AG10803 (cell line): ENCODE measurements at places on chromosomes 16 and 17.

GRCh38 chr16:71287911-71288310 is 1.3 kb downstream of the CMTR2 start:
- no peak for DNase-seq

DNA sequence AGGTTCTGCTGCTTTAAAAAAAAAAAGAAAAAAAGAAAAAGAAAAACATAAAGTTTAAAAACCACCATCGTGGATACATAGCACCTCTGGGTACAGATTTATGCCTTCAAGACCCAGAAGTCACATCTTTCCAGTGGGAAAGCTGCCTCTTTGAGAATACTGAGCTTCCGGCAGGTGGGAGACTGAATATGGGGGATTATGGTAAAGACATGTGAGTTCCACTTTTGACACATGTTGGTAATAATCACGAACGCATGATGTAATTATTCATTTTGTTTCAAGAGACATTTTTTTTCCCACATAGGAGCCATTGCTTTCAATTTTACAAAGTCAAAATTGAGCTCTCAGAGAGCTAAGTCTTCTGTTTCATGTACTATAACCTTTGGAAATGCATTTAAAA is 229.7 kb upstream of the CDH5 start:
- no peak for DNase-seq

- DNase-seq = no peak
Measured at GRCh38 chr16:72286936-72287620, 115.1 kb upstream of the PMFBP1 start.

GRCh38 chr16:49365711-49366509 is 7.7 kb upstream of the C16orf78 start:
- no peak for DNase-seq

DNA sequence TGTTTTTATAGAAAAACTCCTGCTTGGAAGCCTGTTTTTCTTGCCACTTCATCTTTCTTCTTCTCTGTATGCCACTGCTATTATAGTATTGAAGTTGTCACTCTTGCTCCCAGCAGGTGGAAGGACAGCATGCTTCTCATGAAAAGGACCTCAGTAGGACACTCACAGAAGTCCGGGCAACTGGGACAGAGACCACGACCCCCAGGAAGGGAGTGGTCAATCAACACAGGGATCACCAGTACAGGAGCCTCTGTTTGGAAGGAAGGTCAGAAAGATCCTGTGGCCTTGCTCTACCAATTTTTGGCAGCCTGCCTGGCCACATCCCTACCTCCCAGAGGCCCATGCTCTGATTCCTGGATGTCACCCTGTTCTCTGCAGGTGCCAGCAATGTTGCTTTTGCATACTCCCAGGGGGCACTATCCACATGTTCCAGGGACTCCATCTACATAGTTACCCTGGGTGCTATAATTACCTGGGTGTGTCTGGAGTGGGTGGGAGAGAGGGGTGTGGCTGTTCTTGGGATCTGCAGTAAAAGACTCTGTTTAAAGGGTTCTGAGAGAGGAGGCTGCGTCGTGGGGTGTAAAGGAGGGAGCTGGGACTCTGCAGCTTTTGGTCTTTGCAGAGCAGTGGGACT is 13.7 kb upstream of the AKAP10 start:
- DNase-seq = no peak

- DNase-seq = peak; percentile 95
Measured at GRCh38 chr17:16217002-16217635, at the start of gene PIGL. Gene PIGL (plus strand): TSS chr17:16217210. CDS start chr17:16217227, 17 bp downstream.

GRCh38 chr17:64554028-64554637 is 47.4 kb downstream of the CEP95 start:
- no peak for DNase-seq

DNA sequence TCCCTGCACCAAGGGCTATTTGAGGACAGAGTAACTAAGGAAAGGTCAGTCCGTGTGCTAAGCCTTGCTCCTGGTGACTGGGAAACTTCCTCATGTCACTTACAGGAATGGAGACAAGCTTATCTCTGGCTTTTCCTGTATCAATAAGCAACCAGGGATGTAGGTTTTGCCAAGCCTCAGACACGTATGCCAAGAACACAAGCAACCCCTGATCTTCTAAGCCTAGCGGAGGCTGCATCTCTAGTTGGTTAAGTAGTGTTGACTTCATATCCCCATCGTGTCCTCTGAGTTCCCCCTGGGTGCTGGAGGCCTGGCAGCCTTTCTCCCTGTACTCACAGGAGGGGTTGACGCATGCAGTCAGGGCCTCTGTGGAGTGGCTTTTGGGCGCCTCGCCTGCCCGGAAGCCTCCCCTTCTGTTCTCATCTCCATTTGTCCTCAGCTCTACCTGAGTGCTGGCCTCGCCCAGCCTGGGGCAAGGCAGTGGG is 1.4 kb upstream of the C1QTNF1 start:
- DNase-seq = no peak

DNA sequence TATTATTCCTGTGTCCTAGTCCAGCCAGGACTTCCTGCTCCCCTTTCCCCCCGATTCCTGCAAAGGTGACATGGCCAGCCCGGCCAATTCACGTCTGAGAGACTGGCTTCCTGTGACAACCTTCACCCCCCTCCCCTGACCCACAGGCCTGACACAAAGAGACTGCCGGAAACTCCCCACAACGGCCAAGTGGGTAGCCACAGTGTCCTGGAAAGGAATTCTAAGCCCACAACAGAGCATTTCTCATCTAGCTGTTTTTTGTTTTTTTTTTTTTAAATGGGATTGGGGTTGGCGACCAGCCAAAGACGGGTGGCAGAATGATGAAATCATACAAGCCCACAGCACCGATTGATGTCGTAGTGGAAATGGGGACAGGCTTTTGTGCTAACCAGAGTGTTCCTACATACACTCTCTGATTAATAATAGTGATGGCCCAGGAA is 2.8 kb upstream of the XAF1 start:
- DNase-seq = peak; percentile 93

DNA sequence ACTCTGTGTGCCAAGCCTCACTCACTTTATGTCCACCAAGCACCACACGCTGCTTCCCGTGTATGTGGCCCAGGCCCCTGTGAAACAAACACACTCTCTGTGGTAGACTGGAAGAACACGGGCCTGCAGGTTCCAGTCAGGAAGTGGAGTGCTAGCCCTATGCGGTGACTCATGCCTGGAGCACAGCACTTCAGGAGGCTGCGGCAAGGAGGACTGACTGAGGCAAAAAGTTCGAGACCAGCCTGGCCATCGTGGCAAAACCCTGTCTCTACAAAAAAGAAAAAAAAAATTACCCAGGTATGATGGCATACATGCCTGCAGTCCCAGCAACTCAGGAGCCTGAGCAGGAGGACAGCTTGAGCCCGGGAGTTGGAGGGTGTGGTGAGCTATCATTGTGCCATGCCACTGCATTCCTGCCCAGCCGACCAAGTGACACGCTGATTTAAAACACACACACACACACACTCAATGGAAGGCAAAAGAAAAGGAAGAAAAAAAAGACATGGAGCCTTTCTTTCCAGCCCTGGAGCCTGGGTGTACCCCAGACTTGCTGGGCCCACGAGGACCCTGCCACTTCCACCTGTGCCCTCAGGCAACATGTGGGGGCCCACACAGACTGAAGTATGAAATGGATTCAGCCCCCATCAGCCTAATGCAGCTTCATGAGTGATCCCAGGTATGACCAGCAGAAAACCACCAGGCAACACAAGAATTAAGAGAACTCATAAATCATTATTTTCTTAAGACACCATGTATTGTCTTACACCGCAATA is 126.6 kb downstream of the ANKRD11 start:
- DNase-seq = peak; percentile 68

GRCh38 chr16:86911437-86911958 is 333.1 kb downstream of the FOXL1 start:
- DNase-seq = no peak

GRCh38 chr16:65671071-65671470 is 549.2 kb upstream of the CDH11 start:
- DNase-seq = no peak

- DNase-seq = peak; percentile 54
Measured at GRCh38 chr16:73058221-73058615, 10.3 kb upstream of the ZFHX3 start.

DNA sequence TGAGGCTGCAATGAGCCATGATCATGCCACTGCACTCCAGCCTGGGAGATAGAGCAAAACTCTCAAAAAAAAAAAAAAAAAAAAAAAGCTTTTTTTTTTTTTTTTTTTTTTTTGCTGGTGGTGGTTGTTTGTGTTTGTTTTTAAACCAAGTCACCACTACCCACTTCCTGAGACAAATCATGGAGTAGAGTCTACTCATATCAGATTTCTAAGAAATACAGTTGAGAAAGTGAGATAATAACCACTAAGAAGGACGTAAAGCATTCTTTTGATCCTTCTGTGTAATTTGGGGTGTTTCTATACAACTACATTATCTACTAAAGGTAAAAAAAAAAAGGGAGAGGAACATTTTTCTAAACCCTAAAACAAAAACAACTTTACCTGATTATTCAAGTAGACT is 38.0 kb downstream of the AXIN2 start:
- no peak for DNase-seq

GRCh38 chr17:59914274-59914854 is 21.4 kb downstream of the RPS6KB1 start:
- peak; percentile 62 for DNase-seq

DNA sequence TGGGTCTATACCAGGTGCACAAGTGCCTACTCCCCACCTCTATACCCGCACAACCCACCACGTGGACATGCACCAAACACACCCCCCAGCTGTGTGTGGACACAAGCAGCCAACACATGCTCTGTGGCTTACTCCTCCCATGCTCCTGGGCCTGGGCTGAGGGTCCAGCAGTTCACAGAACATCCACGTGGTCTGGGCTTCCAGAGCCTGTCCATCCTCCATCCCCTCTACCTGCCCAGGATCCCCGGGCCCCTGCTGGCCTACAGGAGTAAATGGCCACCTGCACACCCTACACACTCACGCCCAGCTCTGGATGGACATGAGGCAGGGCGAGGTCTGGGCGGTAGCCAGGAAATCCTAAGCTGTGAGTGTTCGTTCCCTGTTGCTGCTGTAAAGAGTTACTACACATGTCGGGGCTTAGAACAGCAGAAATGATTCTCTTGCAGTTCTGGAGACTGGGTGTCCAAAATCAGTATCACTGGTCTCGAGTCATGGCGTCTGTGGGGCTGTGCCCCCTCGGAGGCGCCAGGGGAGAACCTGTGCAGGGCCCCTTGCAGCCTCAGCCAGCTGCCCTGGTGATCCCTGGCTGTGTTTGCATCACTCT is 15.0 kb upstream of the RAI1 start:
- peak; percentile 73 for DNase-seq
